ENCODE measurements at places on chromosomes 3 and 15. TPM values are rescaled to one million over a fixed set of nuclear protein-coding genes. Genes with fewer than 3 reads are reported as not detected.
A peak's percentile ranks its signal among the peaks of the same experiment; 100 is the strongest.

ZPLD1 gene
- not detected for total RNA-seq

ZNF639 gene
- 61.1 TPM for total RNA-seq

NPAP1 gene
- total RNA-seq = 0.03 TPM

NGRN gene
- total RNA-seq = 135 TPM

TMC3 gene
- not detected for total RNA-seq

STX19 gene
- not detected for total RNA-seq

CSTA gene
- not detected for total RNA-seq

MRAS gene
- 12.3 TPM for total RNA-seq

TP63 gene
- 0.29 TPM for total RNA-seq

TMEM212 gene
- not detected for total RNA-seq

IL5RA gene
- 0.80 TPM for total RNA-seq

GPR149 gene
- not detected for total RNA-seq

GRCh38 chr3:154285221-154285620 is 39.1 kb downstream of the DHX36 start:
- DNase-seq = no peak

DNA sequence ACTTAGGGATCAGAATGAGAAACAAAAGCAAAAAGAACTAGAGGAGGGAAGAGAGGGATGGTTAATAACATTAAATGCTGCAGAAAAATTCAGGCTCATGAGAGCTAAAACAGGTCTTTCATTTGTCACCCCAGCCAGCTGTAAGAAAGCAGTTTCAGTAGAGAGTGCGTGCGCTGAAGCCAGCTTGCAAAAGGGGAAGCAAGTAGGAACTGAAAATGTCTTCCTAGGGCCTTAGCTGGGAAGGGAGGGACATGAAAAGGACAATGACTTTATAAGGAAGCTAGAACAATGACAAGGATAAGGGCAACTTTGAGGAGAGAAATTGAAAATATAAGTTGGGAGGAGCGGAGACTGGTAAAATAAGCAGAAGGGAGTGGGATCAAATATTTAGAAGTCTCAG is 3.1 kb downstream of the CIAO2A start:
- no peak for DNase-seq

DNA sequence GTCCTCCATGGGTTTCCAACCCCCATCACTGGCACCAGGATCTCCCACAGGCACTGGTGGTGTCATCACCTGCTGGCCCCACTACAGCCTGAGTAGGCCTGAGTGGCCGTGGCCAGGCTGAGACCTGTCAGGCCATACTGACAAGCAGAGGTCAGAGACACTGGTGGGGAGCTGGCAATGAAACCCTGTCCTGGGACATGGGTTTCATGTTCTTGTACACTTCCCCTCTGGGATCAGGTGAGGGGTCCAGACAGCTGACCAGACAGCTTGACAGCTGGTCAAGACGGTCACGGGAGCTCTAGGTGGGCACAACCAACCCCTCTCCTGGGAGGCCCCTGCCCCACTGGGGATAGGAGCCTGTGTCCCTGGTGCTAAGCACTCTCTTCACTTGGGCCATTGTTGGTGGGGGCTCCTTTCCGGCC is 13.1 kb downstream of the ZBTB47 start:
- DNase-seq = no peak

GRCh38 chr3:113186566-113186965 is 24.8 kb upstream of the BOC start:
- DNase-seq = no peak

GRCh38 chr15:60358935-60359682 is 38.7 kb downstream of the ANXA2 start:
- no peak for DNase-seq

GRCh38 chr15:71733122-71733521 is 77.2 kb upstream of the NR2E3 start:
- DNase-seq = no peak

DNA sequence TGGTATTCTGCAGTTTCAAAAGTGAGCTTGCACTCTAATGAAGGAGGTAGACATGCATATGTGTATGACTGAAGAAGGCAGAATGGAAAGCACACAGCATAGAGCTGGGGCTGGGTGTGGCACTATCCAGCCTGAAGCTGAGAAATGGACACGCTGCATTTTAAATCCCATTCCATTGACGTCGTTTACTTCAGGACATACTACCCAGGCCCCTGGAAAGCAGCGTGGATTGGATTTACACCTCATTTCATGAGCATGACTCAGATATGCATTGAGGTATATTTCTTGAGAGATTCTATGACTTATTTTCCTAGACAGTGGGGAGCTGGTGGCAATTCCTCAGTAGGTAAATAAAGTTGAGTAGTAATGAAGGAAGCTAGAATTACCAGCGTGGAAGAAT is 101.4 kb downstream of the ABI3BP start:
- peak; percentile 55 for DNase-seq

GRCh38 chr3:100401674-100402041 is 319 bp downstream of the LNP1 start:
- peak; percentile 65 for DNase-seq

DNA sequence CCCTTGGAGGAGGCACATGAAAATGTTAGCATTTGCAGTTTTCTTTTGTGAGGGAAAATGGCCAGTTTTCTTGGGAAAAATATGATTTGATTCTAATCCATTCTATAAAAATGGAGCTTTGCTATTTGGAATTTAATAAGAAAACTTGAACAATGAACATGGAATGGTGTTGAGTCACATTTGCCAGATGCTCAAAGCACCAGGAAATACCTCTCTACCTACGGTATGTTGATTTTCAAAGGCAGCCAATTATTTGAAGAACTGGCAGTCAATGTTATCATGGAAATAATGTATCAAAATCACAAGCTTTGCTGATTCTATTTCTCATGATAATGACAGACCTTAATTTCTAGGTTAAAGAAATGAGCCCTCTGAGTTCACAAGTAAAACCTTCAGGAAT is 14.9 kb downstream of the NME9 start:
- no peak for DNase-seq

- no peak for DNase-seq
These were observed 364.5 kb upstream of the ICE2 start for GRCh38 chr15:60843482-60843881.

DNA sequence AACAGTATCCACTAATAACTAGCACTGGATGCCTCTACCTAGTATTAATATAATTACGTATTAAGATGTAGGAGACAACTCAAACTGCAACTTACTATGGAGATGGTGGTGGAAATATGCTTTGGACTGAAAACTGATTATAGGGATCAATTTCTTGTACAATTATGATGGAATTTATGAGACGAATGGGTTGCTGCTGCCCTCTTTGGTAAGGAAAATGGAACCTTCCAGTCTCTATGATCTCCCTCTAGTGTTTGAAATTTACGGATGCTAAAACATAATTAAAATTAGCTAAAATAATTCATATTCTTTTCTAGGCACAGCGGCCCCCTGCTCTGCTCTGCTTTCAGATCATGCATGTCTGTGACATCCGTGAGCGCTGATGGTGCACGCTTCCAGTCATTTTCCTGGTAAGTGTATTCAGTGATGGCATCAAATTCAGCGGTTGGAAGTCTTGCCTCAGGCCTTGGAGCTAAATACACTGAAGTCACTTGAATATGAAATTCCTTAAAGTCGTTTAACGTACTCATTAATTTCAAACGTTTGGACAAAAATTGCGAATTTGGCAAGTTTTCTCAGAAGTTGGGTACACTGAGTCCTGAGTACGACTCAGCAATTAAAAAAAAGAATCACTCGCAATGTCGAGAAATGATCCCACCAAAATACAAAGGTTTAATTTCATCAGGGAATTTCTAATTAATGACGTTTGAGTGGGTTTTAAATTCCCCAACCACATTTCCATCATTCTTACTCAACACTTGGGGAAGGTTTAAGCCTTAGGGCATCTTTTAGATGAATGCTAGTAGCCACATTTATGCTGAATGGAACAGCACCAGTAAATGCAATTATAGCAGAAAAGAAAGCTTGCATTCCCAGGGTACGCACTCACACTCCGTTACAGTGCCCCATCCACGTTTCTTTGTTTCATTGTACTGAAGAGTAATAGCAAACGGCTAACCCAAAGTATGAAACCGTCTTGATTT is 132.6 kb downstream of the NR2F2 start:
- no peak for DNase-seq

- peak; percentile 75 for DNase-seq
These were observed 324.2 kb upstream of the TGFBR2 start for GRCh38 chr3:30282154-30282696.

DNA sequence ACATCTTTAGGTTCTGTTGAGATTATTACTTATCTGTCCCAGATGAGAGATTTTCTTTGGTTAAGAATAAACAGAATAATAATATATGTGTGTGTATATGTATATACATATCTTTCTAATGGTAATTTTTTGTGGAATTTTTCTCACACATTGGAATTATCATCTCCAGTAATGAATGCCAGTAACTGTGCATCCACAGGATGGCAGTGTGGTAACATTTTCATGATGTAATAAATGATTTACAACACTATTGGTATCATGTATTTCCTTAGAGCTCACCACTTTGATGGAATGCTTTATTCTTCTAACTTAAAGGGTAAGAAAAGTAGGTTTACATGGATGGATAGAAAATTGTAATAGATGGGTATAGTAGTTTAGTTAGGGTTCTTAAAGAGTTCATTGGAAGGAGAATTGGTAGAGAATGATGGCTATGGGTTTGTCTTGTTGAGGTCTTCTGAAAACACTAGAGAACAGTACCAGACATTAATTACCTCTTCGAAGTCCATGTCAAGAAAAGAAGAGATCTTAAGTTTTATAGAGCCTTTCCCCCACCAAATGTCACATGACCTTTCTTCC is 78.1 kb downstream of the STT3B start:
- peak; percentile 3 for DNase-seq

- no peak for DNase-seq
These were observed 248.9 kb upstream of the PROK2 start for GRCh38 chr3:72033666-72034428.

- DNase-seq = no peak
These were observed 172.9 kb upstream of the TBC1D5 start for GRCh38 chr3:17915341-17915740.

DNA sequence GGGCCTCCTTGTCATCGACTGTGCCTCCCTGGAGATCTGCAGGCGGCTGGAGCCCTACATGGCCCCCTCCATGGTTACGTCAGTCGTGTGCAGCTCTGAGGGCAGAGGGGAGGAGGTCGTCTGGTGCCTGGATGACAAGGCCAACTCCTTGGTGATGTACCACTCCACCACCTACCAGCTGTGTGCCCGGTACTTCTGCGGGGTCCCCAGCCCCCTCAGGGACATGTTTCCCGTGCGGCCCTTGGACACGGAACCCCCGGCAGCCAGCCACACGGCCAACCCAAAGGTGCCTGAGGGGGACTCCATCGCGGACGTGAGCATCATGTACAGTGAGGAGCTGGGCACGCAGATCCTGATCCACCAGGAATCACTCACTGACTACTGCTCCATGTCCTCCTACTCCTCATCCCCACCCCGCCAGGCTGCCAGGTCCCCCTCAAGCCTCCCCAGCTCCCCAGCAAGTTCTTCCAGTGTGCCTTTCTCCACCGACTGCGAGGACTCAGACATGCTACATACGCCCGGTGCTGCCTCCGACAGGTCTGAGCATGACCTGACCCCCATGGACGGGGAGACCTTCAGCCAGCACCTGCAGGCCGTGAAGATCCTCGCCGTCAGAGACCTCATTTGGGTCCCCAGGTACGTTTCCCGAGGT is 146.5 kb downstream of the LRRK1 start:
- DNase-seq = no peak

DNA sequence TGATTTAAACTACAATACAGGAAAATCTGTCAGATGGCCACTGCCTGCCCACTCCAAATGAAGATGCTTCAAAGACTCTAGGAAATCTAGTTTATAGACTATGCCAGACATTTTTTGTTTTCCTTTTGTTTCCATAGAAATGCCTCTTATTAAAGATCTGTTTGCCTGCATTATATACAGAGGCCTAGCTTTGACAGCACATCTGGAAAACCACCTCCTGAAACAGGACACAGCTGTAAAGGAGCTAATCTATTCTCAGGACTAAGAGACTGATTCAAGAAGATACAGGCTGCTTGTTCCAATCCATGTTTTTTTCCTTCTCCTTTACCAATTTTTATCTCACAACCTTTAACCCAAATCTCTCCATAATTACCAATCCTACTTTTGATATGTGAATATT is 75.3 kb upstream of the STRIT1 start:
- DNase-seq = no peak

- peak; percentile 10 for DNase-seq
These were observed 17.5 kb upstream of the POC1A start for GRCh38 chr3:52171514-52172261.

- DNase-seq = no peak
These were observed 956.7 kb downstream of the TUSC7 start for GRCh38 chr3:117666325-117666724.

- DNase-seq = no peak
These were observed 14.0 kb upstream of the GK5 start for GRCh38 chr3:142239421-142239820.

DNA sequence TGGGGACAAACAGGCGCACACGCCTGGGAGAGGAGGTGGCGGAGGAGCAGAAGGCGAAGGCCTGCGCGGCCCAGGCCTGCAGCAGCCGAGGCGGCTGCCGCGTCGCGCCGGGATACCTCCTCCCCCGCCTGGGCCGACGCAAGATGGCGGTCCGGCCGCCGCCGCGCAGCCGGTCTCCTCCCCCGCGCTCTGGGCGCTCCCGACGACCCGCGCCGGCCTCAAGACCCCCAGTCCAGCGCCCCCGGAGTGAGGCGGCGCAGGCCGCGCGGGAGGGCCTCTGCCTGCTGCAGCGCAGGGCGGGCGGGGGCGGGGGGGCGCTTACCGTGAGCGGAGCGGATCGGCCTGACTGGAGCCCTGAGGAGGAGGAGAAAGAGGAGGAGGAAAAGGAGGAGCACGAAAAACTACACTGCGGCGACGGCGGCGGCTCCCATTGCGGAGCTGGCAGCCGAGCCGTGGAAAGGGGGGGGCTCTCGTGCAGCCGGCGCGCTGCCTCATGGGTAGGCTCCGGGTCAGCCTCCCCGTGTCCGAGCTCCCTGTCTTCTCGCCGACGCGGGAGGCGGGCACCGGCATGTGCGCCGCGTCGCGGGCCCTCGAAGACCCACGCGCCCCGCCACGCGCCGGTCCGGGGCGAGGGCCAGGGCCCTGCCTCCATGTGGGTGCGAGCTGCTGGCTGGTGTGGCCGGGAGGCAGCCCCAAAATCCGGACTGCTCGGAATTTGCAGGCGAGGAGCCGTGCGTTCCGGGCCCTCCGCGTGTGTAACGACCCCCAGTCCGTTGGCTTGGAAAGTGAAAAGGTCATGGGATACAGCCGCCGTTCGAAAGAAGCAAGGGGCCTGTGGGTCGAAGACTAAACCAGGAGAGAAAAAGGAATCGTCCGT is at the start of gene ZNF280D:
Gene ZNF280D, minus strand, starts transcription at position 374 of the 877 bp plus-strand sequence. CDS start 26,400 bp downstream, outside the sequence.
- DNase-seq = peak; percentile 90
